NCI-H226 (cell line): ENCODE measurements at places on chromosomes 5 and 9.

DNA sequence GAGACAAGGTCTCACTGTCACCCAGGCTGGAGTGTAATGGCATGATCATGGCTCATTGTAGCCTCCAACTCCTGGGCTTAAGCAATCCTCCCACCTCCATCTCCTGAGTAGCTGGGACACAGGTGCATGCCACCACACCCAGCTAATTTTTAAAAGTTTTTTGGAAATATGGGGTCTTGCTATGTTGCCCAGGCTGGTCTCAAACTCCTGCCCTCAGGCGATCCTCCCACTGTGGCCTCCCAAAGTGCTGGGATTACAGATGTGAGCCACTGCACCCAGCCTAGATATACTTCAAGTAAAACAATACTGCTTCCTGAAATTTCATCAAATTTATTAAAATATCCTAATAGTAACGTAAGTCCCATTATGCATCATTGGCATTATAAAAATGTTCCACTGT, 33.4 kb downstream of the STARD4 start:
- DNase-seq: no peak

DNA sequence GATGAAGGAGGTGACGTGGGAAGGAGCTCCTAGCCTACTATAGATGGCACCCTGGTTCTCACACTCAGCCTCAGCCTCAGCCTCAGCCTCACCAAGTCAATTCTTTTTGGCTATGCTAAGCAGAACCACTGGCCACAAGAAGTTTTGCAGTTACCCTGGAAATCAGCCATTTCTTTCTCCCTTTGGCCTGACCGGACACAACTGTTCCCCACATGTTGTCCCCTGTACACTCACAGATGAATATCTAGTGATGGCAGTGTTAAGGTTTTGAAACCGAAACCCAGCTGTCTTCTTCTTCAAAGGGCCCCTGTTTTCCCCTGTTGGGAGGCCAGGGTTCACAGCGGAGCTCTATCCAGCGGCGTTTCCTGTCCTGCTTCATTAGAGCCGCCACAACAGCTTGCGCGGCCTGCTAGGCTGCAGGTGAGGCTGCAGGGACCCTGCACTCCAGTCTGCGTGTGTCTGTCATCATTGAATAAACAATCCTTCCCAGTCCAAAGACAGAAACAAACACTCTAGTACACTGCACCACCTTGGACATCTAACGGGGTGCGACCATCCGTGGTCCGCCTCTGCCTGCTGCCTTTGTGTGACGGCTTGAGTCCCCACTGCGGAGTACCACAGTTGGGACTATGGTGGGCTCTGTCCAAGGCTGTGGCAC, 250.5 kb downstream of the DENND1A start:
- no peak for DNase-seq

- DNase-seq: no peak
These were observed 10.5 kb downstream of the GPBP1 start for GRCh38 chr5:57184322-57184721.

GRCh38 chr5:111229871-111230810, 6.0 kb downstream of the CAMK4 start:
- no peak for DNase-seq

DNA sequence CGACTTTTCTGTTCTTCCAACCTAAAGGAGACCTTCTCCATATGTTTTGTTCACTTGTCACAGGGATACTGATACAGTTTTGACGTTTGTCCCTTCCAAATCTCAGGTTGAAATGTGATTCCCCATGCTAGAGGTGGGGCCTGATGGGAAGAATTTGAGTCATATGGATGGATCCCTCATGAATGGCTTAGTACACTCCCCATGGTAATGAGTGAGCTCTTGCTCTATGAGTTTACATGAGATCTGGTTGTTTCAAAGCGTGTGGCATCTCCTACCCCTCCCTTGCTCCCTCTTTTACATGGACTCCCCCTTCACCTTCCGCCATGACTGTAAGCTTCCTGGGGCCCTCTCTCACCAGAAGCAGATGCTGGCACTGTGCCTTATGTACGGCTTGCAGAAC, 6.9 kb downstream of the PIP5K1B start:
- DNase-seq: no peak

GRCh38 chr5:113660206-113660605, 146.7 kb downstream of the YTHDC2 start:
- no peak for DNase-seq

DNA sequence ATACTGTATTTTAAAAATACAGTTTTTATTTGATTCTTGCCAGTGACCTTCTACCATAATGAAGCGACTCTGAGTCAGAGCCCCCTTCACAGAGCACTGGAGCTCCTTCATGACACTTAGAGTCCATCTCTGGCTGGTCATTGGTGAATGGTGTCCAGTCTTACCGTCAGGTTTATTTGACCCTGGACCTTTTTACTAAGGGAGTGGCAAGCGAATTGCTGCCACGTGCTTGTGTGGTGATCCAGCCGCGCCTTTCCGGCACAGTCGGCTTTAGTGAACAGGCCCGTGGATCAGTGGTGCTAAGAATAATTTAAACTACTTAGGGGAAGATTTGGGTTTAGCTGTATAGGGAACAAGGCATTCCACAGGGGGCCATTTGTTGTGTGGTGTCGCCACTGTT, 48.5 kb downstream of the PRRC2B start:
- DNase-seq: no peak

GRCh38 chr5:76310208-76310607, 92.9 kb upstream of the IQGAP2 start:
- no peak for DNase-seq

GRCh38 chr9:7976856-7977255, 177.3 kb upstream of the DMAC1 start:
- no peak for DNase-seq

DNA sequence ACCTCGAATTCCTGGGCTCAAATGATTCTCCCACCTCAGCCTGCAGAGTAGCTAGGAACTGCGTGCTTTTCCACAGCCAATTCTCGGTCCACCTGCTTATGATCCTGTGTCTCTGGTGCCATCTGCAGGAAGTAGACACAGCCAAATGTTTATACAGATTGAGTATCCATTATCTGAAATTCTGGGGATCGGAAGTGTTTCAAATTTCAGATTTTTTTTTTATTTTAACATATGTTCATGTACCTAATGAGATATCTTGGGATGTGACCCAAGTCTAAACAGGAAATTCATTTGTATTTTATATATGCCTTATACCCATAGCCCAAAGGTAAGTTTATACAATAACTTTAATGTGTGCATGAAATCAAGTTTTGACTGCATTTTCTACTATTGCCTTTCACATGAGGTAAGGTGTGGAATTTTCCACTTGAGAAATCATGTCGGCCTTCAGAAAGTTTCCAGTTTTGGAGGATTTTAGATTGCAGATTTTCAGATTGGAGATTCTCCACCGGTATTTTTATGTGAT, 89.5 kb downstream of the ESM1 start:
- peak; percentile 56 for DNase-seq

DNA sequence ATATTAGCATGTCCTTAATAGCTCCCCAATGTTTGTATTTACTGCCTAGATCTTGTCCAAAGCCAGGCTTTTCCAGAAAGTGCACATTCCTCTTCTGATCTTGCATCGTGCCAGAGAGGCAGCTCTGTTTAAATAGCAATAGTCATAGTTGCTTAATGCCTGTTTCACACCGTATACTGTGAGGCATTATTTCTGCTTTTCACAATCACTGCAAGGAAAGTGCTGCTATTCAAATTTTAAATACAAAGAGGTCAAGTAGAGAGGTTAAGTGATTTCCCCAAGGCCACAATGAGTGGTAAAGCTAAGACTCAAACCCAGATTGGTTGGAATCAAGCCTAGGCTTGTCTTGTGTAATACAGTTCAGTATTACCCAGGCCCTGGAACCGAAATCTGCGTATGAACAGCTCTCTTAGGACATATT, 153.6 kb downstream of the SNX18 start:
- no peak for DNase-seq

DNA sequence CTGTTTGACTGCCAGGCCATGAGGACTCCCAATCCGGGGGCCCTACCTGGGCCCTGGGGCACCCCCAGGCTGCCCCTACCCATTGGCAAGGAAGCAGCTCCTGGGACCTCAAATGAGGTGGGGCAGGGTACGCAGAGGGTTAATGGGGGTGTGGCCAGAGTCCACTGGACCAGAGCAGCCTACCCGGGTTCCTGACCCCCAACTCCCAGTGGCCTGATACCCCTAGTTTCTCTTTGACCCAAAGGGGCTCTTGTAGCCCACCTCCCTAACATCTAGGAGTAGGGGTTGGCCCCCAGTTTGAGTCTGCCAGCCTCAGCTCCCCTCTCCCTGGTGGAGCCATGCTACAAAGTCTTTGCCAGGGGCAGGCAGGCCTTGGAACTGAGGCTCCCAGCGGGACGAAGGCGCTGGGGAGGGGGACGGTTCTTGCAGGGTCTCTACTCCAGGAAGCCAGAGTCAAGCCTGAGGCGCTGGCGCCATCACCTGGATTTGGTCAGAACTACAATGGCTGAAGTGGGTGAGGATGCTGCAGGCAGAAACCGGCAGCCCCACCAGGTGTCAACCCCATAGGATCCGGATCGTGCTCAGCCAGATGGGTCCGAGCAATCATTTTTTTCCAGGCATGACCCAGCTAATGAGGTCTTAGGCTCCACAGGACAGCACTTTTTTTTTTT, 8.4 kb upstream of the CERCAM start:
- DNase-seq: no peak

DNA sequence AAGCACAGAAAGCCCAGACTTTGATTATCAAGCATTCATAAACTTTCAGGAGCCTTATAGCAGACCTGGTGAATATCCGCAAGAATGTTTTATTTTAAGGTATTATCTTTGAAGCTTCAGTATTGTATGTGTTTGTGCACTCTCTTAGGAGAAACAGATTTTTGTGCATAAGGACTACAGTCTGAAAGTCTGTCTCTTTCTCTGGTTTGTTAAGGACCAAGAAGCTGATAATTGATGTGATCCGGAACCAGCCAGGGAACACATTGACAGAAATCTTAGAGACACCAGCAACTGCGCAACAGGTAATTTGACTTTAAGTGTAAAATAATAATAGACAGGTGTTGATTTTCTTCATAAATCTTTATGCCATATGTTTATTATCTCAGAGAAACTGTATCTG, 22.8 kb upstream of the F2R start:
- no peak for DNase-seq

- no peak for DNase-seq
These were observed 6.6 kb downstream of the PTGES start for GRCh38 chr9:129746092-129746777.

DNA sequence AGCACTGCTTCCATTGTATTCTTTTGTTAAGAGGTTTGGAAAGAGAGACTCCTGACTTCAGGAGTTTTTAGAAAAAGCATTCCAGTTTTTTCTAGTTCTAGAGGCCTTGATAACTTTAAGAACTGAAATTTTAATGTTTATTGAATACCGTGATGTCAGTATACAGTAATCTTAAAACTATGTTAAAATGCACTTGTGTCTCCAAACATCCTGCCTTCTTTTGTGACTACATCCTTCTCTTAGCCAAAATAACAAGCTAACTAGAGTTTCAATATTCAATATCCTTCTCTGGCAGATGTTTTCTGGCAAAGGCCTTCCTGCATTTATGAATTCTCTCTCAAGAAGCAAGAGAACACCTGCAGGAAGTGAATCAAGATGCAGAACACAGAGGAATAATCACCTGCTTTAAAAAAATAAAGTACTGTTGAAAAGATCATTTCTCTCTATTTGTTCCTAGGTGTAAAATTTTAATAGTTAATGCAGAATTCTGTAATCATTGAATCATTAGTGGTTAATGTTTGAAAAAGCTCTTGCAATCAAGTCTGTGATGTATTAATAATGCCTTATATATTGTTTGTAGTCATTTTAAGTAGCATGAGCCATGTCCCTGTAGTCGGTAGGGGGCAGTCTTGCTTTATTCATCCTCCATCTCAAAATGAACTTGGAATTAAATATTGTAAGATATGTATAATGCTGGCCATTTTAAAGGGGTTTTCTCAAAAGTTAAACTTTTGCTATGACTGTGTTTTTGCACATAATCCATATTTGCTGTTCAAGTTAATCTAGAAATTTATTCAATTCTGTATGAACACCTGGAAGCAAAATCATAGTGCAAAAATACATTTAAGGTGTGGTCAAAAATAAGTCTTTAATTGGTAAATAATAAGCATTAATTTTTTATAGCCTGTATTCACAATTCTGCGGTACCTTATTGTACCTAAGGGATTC, 43.1 kb downstream of the NDFIP1 start:
- no peak for DNase-seq
